ENCODE measurements at places on chromosomes 7 and 10.
A peak's percentile ranks its signal among the peaks of the same experiment; 100 is the strongest.

DNA sequence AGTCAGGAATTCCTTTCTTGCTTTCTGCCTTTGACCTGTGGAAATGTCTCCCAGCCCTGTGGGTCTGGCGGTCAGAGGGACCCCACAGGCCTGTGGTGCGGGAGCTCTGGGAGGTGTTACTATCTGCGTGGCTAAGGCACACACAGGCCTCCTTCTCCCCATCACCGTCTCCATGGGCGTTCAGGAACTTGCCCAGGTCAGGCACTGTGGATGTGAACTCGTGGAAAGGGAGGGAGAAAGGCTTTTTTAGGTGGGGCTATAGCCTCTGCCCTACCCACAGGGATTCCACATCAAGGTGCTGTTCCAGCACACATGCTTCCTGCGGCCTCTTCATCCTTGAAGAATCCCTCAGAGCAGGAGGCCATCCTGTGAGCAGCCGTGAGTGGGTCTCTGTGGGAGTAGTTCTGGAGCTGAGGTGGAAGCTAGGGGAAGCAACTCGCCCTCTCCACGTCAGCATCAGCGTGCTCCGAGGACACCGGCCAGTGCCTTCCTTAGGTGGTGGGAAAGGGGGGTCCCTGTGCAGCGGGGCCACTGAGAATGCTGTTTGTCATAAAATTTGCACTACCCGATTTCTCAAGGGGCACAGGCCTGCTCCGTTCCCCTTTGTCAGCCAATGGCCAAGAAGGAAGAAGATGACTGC lies 7.5 kb upstream of the ATP6V0E2 start:
- no peak for DNase-seq

GRCh38 chr10:127496035-127496434 lies 53.1 kb upstream of the NPS start:
- DNase-seq = no peak

- DNase-seq = no peak
Measured at GRCh38 chr10:43066481-43066880, 10.4 kb upstream of the RET start.

DNA sequence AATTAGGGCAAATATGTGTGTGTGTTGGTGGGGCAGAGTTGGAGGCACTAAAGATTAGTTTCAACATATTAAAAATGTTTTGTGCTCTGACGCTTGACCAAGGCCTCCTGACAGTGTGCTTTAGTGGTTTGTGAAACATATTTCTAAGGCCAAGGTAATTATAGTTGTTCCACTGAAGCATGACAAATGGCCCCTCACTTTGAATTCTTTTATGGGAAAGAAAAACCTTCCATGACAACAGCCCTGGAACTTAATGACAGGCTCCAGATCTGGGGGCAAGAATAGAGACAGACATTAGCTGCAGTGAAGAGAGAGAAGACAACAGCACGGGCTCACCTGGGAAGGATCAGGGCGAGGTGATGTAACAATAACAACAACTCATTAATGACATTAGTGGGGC lies 155.8 kb downstream of the CHN2 start:
- no peak for DNase-seq

DNA sequence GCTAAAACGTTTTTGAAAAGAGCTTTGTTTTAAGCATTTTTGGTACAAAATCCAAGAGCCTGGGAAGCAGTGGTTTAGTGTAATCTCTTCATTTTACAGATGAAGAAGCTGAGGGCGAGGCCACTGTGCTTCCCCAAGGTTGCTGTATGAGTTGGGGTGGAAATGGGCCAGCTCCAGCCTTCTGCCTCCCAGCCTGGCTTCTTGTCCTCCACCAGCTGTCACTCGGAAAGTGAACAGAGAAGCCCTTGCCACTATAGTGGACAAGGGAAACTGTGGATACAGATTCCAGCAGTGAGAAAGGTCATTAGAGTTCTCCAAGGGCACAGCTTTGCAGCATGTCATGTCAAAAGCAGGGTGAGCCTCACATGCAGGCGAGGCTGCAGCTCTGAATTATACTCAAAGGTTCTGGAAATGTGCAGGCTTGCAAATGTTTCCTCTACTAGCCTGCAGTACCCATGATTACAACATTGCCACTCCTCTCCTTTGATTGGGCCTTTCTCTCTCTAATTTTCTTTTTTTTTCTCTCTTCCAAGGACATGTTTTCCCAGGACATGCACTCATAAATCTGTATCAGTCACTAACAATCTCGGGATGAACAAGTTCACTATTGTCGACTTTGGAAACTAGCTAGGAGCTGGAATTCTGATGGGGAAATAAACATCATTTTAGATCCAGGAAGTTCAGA lies 33.0 kb downstream of the BAMBI start:
- no peak for DNase-seq

DNA sequence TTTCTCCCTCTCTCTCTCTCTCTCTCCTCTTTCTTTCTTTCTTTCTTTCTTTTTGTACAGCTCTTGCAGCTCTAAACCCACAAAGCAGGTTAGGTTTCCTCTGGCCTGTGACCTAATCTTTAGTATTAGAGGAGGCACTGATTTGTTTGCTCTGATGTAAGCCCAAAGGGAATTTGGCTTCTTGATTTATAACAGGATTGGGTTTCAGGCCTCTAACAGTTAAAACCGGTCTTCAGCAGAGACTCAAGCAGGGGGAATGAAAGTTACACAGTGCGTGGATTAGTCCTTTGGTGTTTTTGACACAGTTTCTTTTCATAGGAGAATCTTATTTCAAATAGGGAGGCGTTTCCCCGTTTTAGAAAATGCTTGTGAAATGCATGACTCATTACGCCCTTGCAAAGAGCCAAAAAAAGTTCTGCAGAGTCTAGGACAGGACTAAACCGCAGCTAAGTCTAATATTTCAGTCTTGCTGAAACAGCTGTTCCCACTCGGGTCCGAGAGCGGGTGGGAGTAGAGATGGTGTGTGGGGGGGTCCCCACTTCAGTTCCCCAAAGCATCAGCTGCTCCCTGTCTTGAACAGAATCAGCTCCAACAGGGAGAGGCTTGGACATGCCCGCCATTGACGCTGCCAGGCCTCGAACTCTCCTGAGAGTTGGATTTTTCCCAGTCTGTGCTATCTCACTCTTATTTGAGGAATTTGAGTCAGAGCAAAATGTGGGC lies 296.5 kb upstream of the PITRM1 start:
- peak; percentile 72 for DNase-seq

GRCh38 chr10:80518143-80518806 lies 19.4 kb upstream of the SH2D4B start:
- no peak for DNase-seq

- DNase-seq = peak; percentile 4
Measured at GRCh38 chr10:120336911-120337540, 120.0 kb upstream of the PLPP4 start.

DNA sequence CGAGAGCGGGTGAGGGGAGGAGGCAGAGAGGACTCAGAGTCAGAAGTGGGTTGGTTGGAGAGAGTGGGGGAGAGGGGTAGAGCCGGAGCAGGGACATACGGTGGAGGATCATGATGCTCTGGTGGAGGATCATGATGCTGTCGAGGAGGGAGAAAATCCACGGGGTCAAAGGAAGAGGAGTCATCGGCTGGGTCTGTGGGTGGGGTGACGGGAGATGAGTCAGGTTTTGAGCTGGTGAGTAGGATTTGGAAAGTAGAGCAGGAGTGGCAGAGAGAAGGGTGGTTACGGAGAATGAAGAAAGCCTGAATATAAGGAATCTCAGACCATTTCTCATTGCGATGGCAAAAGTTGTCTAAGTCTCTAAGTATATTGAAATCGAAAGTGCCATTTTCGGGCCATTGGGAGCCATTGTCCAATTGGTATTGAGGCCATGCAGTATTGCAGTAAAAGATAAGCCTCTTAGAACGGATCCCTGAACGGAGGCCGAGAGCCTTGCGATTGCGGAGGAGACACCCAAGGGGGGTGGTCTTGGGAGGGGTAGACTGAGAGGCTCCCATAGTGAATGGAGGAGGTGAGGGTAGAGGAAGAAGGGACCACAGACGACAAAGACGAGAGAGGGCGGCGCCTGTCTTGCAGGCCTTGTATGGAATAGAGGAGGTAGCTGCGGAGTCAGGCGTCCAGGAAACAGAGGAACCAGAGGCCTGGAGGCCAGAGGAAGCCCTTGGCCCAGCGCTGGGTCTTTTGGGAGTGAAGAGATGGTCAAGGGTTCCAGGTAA lies 23.8 kb downstream of the SCIN start:
- no peak for DNase-seq

- no peak for DNase-seq
Measured at GRCh38 chr7:47295606-47296005, 286.3 kb downstream of the TNS3 start.

DNA sequence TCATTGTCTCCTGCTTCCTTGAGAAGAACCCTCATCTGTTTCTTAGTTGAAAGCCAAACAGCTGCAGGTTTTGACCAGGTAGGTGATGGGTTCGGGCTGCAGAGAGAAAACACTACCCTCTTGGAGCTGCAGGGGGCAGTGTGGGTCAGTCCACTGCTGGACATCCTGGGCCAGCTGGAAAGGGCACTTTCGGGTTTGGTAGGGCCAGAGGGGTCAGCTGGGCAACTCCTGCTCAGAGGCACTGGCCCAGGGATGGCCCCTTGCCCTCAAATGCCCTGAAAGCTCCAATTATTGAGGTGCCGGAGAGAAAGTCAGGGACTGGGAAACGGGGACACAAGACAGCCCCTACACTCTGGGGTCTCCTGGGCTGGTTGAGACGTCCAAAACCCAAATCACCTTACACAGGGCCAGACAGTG lies 90.7 kb downstream of the MKI67 start:
- DNase-seq = peak; percentile 42

GRCh38 chr10:22648547-22648961 lies 65.8 kb downstream of the PIP4K2A start:
- no peak for DNase-seq

DNA sequence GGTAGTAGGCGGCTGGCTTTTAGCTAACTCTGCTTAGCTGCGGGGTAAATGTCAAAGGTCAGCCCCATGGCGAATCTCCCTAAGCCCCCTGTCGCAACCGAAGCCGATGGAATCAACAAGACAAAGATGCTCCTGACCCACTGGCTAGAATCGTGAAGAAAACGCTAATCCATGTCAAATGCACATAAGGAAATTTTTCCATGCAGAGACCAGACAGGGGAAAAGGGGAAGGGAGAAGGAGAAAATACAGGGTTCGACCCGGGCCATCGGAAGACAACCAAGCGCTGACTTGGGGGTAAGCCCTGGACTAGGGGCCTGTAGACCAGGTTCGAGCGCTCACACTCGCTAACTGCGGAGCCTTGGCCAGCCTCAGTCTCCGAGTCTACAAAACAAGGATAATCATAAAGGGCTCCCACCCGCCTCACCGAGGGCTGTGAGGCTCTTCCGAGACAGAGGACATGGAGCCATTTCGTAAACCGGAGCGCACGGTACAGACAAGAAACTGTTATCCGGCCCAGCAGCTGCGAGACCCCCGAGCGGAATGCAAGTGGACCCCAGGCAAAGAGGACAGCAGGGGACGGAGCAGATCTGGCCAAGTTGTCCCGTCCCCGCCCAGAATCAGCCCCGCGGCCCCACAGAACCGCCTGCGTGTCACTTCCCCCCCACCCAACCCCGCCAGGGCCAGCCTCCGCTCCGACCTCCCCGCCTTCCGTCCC lies 507 bp downstream of the SAR1A start:
- DNase-seq = peak; percentile 41

GRCh38 chr10:123323884-123324283 lies 169.7 kb downstream of the BUB3 start:
- DNase-seq = no peak

- DNase-seq = no peak
Measured at GRCh38 chr7:98133181-98133580, 26.5 kb downstream of the LMTK2 start.

DNA sequence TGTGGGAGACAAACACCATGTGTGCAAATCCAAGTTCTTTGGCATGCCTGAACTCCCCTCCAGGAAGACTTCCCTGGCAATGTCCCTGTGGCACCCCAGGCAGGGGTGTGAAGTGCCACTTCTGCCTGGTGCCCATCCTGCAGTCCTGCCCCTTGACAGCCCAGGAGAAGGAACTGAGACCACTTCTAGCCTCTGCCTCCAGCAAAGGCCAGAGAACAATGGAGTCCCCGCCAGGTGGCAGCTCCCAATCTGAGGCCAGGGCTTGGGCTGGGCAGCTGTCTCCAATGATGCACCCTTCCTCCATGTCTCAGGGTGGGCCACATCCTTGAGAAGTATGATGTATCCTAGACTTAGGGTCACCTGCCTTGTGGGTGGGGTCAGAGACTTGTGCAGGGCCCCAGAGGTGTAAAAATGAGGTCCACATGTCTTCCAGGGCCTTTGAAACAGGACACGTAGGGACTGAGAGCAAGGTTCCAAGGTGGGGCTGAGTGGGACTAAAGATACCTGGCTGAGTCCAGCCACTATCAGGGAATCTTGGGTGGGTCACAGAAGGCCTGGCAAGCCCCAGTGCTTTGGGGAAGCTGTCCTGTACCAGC lies 5.5 kb downstream of the FXYD4 start:
- no peak for DNase-seq

DNA sequence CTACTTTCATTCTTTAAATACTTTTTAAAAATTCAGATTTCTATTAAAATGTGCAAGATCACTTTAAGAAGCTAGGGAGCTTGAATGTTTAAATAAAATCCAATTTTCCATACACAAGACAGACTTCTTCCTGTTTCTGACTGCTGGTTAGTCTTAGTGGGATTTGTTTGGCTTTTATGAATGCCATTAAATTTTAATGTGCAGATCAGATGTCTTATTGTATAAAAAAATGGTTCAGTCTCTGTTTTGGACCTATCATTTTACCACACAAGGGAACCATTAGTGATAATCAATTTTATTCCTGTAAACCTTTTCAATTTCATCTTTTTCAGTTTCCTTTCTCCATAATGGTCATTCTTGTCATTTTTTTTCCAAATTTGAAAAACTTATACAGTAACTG lies 63.2 kb downstream of the VCL start:
- no peak for DNase-seq

DNA sequence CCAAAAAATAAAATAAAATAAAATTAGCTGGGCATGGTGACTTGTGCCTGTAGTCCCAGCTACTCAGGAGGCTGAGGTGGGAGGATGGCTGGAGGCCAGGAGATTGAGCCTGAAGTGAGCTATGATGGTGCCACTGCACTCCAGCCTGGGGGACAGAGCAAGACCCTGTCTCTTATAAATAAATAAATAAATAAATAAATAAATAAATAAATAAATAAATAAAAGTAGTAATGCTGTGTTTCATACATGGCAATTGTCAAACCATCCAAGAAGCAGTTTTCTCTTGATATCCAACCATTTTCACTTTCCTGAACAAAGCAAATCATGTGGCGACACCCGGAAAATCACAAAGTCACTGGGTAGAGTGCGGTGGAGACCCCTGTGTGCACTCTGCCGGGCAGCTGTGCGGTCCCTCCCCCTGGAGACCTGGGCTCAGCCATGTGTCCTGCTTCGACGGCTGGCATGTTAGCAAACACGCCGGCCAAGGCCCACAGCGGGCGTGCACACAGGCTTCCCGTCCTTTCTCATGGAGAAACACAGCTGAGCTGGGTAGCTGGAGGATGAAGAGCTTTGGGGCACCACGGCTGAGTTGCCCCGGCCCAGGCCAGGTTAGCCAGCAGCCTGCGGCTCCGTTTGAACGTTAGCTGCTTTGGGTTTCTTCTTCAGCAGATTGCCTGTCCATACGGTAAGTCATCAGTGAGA lies 22.3 kb upstream of the RNF32 start:
- no peak for DNase-seq

- no peak for DNase-seq
Measured at GRCh38 chr7:121385056-121385799, 10.9 kb downstream of the FAM3C start.

GRCh38 chr10:77350711-77351119 lies 286.9 kb downstream of the KCNMA1 start:
- DNase-seq = peak; percentile 91
